Diencephalon (tissue), 1 donor: ENCODE measurements at places on chromosomes 2 and 18. TPM values are rescaled to one million over a fixed set of nuclear protein-coding genes. Genes with fewer than 3 reads are reported as not detected.

The SETBP1 gene
- 42.0 TPM for total RNA-seq

The ERICH2 gene
- total RNA-seq = 1.6 TPM

The ZNF385B gene
- 4.6 TPM for total RNA-seq

The SIX2 gene
- total RNA-seq = not detected

The TMEM247 gene
- not detected for total RNA-seq

The TMEM17 gene
- total RNA-seq = 7.8 TPM
